ENCODE measurements at places on chromosomes 3 and 15.

DNA sequence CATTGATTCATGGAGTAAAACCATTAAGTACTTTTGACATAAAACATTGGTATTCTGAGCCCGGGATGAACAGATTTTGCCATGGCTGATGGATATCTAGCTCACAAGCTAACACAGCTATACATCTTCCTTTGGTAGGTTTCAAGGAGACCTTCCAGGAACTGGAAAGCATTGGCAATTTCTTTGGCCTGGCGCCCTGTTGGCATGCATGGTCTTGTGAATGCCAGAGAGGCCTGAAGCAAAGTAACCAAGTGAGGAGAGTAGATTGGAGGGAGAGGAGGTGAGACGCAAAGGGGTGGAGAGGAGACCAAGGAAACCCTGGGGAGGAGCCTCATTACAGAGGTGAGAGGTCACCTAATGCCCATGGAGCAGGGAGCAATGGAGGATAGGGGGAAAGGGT is 67.2 kb downstream of the SQOR start:
- DNase-seq, result no peak

DNA sequence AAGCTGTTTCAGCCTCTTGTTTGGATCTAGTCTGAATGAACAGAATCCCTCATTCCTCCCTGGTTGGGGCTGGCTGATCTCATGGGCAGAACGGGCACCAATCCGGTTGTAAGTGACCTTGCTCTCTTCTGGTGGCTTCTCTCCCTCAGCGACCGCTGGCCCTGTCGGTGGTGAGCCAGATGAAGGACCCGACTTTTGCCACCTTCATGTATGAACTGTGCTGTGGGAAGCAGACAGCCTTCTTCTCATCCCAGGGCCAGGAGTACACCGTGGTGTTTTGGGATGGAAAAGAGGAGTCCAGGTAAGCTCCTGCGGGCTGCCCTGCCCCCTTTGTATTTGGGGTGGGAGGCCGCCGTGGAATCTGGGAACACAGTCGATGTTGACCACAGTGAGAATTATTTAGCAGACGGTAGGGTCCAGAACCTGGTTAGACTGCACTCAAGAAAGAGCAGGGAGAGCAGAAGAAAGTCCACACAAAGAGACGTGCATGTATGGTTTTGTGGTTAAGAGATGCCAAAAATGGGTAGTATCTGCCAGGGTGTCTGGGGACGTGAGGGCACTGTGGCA is 138.8 kb downstream of the LRRK1 start:
- peak; percentile 23 for DNase-seq

- no peak for DNase-seq
Measured at GRCh38 chr3:192928720-192929119, 11.1 kb upstream of the MB21D2 start.

GRCh38 chr15:68344600-68344999 is 67.1 kb downstream of the FEM1B start:
- no peak for DNase-seq

GRCh38 chr3:49132073-49132436 is 795 bp downstream of the LAMB2 start:
- DNase-seq, result no peak

GRCh38 chr15:75198560-75199356 is 2.9 kb upstream of the C15orf39 start:
- DNase-seq, result no peak

DNA sequence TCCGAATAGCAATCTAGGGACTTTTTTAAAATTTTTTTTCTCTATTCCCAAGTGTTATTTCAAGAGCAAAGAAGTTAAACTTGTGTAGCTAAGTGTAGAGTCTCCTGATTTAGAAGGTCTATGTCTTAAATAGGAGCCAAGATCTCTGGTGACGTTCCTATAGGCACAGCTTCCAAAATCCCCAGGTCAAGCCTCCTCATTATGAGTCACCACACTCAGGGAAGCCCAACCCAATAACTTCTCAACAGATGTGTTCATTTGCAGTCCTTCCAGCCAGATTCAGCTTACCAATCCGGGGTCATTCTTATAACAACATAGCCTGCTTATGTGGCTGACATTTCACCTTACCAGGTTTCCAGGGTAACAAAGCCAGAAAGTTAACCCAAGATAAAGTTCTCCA is 270.3 kb downstream of the IL5RA start:
- no peak for DNase-seq

GRCh38 chr15:82554351-82554750 is 14.1 kb upstream of the RPS17 start:
- no peak for DNase-seq

DNA sequence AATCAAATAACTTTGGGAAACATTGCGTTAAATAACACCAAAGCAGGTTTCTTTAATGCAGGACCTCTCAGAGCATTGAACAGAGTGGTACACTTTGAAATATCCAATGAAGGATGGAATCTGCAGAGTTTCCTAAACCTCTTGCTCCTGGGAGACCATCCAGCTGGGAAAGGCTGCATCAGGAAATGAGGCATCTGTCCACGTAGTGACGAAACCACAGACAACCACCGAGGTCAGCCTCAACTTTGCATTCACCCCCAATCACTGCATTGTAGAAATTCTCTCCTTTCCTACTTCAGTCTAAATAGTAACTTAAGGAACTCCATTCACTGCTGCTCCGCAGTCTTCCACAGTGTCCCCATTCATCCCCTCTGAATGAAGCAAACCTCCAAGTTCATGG is 41.5 kb upstream of the CDV3 start:
- DNase-seq, result no peak

GRCh38 chr3:156631323-156631722 is 43.1 kb upstream of the TIPARP start:
- no peak for DNase-seq

DNA sequence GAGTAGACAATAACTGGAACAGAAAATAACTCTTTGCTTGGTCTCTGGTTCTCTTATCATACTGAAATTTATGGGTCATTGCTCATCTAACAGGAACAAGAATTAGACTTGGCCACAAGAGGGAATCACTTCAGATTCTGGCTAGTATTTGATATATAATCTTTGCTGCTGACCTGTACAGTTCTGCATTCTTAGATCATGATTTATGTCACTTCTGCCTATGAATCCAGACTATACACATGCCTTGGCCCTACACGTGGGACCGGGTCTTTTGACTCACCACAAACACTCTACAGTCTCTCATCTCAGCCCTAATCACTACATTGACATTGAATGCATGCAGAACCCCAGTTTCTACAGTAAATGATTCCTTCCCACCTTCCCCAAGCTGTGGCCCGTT is 162.5 kb upstream of the SOX2 start:
- no peak for DNase-seq

DNA sequence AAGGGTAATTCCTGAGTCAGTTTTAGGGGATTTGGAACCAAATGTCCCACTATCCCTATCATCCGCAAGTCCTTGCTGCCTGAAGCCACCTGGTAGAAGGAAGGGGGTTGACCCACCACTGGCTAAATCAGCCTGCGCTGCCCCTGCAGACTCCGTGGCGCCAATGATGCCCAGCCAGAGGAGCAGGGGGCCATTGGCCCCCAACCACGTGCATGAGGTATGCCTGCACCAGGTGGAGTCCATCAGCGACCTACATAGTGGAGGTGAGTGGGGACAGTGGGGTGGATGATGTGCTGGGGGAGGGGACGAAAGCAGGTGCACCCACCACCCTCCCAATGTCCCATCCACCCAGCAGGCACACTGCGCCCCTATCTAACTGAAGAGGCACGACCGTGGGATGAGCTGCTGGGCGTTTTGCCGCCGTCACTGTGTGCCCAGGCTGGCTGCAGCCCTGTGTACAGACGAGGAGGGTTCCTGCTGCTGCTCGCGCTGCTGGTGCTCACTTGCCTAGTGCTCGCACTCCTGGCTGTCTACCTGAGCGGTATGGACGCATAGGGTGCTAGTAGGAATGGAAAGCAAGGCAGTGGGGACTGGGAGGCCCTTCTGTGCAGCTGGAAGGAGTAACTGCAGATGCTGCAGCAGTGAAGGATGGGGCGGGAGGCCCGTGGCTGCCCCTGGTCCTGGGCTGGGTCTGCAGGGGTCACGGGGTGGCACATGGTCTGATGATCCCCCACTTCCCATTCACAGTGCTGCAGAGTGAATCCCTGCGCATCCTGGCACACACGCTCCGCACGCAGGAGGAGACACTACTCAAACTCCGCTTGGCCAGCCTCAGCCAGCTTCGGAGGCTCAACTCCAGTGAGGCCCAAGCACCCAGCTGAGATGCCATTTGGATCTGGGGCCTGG is 5.7 kb downstream of the IFRD2 start:
- no peak for DNase-seq

- no peak for DNase-seq
Measured at GRCh38 chr3:163561151-163561550, 1517.1 kb downstream of the SI start.

- peak; percentile 30 for DNase-seq
Measured at GRCh38 chr15:69037482-69037881, 23.0 kb downstream of the NOX5 start.

- peak; percentile 56 for DNase-seq
Measured at GRCh38 chr15:63833021-63833696, 589 bp downstream of the HERC1 start.

- DNase-seq, result no peak
Measured at GRCh38 chr15:61724251-61724939, 335.9 kb downstream of the VPS13C start.

DNA sequence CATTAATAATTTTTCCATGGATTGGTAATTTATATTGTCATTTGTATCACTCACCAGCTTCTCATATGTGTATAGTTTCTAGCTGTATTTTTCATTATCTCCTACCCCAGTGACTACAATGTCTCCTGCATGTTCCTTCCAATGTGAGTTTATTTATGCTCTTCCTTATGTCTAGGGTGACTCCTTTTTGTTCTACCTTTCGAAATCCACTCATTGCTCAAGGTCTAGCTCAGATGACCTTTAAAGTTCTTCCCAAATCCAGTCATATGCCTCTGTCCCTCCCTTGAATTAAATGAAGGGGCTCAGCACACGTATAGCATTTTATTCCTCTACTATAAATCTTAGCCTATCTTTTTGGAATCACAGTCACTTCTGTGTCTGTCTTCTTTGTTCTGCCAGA is 53.0 kb downstream of the TMEM45A start:
- DNase-seq, result no peak

DNA sequence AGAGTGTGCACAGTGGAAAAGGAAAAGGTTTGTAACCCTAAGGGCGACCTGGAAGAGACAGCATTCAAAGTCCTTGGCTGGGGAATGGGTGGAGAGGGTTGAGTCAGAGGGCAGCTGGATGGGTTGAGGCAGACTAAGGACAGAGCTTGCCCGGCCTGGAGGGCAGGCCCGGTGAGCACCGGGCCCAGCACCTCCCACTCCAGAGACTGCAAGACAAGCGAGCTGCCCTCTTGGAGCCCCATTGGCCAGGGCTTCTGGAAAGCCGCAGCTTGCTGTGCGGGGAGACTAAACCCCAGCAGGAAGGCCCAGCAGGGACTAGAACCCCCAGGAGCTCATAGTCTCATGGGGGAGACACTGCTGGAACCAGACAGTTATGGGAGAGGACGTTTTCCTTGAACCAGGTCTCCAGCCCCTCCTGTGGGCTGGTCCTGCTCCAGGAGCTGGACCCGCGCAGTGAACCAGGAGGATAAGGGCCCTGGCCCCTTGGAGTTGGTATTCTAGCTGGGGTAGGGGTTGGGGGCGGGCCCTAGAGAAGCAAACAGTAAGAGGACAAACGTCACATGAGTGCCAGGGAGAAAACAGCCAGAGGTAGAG is 59.1 kb downstream of the RGMA start:
- no peak for DNase-seq

DNA sequence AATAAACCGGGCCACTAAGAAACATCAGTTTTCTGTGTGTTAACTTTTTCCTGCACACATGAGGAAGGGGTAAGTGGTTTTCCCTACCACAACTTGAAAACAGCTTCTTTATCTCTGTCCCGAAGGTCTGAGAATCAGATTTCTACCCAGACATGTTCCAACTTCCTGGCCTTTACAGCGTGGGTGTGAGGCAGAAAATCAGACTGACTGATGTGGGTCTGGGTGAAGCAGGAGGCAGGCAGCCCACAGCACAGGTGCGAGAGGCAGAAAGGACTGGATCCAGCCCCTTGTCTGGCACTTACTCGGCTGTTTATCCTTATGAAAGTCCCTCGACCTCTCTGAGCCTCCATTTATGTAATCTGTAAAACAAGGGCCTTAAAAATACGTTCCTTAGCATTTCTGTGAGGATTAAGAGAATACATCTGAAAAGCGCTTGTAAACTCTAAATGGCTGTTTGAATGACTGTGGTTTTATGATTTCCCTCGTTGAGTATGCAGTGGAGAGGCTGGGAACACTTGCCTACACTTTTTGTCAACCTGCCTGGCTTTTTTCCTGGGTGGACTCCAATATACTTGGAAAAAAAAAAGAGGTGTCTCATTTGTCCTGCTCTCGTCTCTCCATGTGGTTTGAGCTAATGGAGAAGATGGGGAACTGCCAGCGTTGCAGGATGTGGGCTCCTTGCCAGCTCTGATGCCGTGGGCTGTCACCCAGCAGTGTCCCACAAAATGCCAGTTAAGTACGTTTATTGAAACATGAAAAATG is 3.1 kb downstream of the AGBL1 start:
- DNase-seq, result no peak

GRCh38 chr3:110623571-110623970 is 448.0 kb upstream of the NECTIN3 start:
- no peak for DNase-seq

- no peak for DNase-seq
Measured at GRCh38 chr15:96598514-96598913, 268.0 kb downstream of the NR2F2 start.

DNA sequence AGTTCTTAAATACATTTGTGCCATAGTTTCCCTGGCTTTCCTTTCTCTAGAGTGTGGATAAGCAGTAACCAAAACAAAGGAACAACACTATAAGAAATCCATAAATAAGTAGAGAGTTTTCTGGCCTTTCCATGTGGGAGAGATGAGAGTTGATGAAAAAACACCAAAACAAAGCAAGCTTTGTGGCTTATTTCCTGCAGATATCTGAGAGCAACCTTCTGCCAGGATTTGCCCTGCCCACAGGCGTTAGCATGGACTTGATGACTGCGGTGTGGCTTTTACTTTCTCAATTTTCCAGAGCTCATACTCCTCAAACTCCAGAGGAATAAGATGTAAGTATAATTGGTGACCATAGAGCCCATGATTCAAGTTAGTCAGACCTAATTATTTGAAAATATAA is 194.9 kb downstream of the RAP2B start:
- no peak for DNase-seq

GRCh38 chr15:35299059-35299735 is 214.1 kb upstream of the NANOGP8 start:
- DNase-seq, result no peak

DNA sequence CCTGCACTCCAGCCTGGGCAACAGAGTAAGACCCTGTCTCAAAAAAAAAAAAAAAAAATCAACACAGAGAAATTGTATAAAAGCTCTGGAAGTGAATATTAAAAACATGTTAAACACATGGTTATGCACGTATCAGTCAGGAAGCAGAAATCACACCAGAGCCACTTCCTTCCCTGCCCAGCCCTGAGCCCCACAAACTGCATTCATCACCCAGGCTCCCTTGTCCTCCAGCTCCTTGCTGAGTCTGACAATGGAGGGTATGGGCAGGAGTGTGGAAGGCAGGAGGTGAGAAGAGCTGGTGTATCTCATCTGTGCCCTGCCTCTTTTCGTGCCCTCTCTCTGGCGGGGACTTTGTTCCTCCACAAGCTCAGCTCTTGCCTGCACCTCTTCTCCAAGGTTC is 12.1 kb upstream of the LOXL1 start:
- DNase-seq, result no peak

- no peak for DNase-seq
Measured at GRCh38 chr15:27084844-27085243, 113.9 kb downstream of the GABRG3 start.
